Psoas muscle (tissue), 8 donors: ENCODE measurements at places on chromosomes 6 and 20.

GRCh38 chr6:161010418-161010817 lies 18.8 kb downstream of the MAP3K4 start:
- no peak for DNase-seq

DNA sequence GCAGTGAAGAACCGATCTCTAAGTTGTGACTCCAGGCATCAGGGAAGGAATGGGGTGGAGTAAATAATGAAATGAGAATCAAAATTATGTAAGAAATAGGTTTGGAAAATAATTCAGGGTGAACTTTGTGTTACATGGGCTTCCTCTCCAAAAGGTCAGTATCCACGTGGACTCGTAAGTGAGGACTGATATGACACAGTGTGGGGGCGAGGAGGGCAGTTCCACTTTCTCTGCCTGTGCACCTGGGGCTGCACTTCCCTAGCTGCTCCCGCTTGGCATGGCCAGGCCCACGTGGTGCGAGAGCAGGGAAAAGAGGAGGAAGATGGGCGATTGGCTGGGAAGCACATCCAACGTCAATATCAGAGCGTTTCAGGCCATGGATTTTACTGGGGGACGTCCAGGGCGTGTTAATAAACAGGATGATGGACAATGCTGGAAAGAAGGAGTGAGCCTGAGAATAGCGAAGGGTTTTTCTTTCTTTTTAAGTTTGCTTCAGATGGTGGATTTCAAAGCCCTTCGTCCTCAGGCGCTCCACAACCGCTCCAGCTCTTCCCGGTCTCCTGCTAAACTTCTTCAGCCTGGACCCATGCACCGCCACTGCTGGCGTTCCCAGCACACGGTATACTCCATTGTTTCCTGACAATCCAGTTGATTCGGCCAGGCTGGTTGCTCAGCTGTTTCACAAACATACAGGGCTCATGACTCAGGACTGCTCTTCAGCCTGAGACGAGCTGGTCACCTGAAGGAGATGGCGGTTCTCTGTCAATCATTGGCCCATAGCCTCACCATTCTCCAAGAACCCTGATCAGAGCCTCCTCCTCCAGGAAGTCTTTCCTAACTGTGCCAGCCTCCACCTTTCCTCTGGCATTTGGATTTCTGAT lies 11.8 kb downstream of the CCR6 start:
- DNase-seq, result no peak

DNA sequence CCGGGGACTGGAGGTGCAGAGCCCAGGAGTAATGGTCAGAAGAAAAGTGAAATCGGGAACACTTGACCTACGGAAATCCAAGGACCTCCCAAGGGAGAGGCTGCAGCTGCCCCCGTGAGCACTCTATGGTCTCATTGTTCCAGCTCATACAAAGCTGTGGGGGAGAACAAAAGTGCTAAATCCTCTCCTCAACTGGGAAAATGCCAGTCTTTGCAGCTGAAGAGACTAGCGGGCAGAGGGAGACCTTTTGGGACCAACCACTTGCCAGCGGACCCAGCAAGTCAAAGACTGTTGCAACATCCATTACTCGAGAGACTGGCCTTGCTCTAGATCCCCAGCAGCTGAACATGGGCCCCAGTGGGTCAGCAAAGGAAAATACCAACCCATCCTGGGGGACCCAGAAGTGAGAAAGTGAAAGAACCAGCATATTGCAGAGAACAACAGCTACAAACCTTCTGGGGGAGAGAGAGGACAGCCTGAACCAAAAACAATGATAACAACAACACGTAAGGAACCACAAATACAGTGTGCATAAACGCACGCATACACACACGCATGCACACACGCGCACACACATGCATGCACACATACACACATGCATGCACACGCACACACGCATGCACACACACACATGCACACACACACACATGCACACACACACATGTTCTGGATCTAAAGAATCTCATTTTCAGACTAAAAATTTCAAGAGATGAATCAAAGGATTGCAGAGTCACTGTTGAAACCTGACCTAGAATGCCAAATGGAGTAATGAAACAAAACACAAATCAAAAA lies 24.7 kb upstream of the ELMO2 start:
- no peak for DNase-seq

DNA sequence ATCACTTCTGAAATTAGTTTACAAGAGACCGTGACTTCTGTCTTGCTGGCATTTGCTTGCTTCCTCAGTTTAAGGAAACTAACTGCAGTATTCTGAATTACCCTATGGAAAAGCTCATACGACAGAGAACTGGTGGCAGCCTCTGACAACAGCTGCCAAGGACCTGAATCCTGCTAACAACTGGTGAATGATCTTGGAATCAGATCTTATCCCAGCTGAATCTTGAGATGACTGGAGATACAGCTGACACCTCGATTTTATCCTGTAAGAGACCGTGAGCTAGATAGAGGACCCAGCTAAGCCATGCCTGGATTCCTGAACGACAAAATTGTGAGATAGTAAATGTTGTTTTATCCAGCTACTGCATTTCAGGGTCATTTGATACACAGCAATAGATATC lies 202.3 kb downstream of the OGFRL1 start:
- no peak for DNase-seq

- no peak for DNase-seq
Observed at GRCh38 chr6:46189726-46190125, 18.9 kb upstream of the ENPP5 start.

GRCh38 chr20:5261763-5262162 lies 55.0 kb downstream of the PROKR2 start:
- no peak for DNase-seq

- DNase-seq, result no peak
Observed at GRCh38 chr6:14513496-14514393, 396.2 kb downstream of the CD83 start.

GRCh38 chr6:107689951-107690642 lies 134.0 kb downstream of the SCML4 start:
- DNase-seq, result no peak

GRCh38 chr6:71082033-71082650 lies 125.3 kb upstream of the B3GAT2 start:
- DNase-seq, result no peak

DNA sequence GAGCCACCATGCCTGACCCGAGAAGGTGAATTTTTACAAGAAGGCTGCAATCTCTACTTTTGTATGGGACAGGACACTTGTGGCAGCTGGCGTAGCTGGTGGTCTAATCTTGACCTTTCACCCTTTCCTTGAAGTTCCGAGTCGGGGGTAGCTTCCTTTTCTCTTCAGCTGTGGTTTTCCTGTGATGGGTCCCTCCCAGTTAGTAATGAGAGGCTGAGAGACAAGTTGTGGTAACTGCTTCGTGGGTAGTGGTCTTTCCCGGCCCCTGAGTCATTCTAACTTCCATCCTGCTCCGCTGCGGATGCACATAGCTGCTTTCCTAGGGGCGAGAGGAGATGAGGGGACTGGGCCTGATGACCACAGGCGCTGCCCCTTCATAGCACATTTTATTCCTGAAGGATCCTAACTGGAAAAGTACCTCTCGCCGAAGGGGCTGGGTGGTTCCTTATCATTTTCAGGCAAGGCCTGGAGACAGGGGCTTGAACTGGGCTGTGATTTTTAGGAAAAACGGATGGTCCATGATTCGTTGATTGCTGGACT lies 3.1 kb downstream of the SYNJ2 start:
- no peak for DNase-seq

DNA sequence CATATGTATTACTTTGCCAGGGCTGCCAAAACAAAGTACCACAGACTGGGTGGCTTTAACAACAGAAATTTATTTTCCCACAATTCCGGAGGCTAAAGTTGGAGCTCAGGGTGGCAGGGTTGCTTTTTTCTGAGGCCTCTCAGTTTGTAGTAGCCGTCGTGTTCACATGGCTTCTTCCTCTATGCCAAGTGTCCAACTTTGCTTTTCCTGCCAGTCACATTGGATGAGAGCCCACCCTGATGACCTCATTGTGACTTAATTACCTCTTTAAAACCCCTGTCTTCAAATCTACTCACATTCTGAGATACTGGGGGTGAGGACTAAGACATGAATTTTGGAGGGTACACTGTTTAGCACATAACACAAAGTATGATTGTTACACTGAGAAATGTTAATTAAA lies 9.9 kb upstream of the ECT2L start:
- DNase-seq, result no peak

DNA sequence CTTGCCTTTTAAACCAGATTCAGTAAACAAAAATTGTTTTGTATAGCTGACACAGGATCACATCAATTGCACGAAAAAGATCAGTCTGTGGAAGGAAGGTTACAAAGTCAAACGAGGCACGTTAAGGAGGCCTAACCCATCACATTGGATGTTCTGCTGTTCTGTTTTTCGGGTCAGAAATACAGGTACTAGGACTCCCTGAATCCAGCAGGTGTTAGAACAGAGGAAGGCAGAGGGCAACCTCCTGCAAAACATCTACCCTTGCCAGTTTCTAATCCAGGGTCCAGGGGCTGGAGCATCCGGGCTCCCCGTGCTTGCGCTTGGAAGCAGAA lies 64.6 kb downstream of the PLG start:
- DNase-seq, result no peak

GRCh38 chr6:119348748-119349360 lies 707 bp downstream of the MAN1A1 start:
- no peak for DNase-seq

DNA sequence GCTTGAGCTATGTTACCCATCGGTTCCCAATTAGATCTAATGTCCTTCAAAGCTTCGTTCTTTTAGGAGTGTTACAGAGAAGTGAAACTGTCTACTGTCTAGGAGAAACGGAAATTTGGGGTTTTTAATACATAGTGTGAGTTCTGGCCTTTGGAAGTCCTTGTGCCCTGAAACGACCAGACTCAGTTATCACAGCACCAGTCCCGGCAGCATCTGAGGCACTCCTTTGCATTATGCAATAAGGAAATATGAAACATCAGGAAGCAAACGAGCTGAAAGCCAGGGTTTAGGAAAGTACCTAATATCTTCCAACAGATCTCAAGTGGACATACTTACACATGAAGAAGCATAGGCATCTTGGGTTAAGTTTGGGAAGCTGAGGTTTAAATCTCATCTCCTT lies 61.8 kb upstream of the ADGRF1 start:
- DNase-seq, result no peak

DNA sequence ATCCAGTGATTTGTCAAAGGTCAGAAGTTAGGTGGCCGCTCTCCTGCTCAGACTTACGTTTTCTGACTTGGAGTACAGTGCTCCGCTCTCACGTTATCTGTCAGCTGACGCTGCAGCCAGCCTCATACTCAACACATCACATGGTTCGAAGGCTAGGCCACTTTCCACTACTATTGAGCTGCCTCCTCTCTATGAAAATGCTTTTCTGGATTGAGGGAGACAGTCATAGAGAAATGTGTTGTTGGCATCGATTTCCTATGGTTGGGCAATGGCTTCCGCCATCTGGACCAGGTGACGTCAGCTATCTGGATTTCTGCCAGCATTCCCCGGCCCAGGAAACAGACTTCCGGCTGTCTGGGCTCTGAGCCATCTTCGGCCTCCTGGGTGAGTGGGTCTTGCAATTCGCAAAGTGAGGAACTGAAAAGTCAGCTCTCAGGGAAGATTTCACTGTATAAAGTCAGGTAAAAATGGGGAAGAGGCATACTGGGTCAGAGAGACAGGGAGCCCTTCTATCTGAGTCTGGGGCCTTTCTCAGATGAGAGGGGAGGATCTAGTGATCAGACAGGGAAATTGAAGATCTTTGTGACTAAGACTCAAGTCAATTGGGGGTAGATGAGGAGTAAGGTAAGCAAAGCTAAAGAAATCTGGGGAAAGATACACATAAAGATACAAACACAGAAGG lies 37.5 kb upstream of the IER3 start:
- peak; percentile 95 for DNase-seq

- no peak for DNase-seq
Observed at GRCh38 chr6:83092756-83093399, 25.4 kb downstream of the DOP1A start.

DNA sequence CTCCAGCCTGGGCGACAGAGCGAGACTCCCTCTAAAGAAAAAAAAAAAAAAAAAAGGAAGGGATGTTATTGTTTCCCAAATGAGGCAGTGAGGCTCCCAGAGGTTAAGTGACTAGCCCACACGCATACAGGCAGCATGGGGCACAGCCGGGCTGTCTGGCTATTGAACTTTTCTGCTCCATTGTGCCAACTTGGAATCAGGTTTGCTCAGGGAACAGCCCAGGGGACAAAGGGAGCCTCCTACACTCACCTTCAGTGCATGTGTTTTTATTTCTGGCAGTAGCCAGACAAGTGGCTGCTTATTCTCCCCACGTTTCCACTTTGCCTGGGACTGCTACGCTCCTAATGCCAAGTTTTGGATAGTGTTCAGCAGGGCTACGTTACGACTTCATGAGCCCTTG lies 10.7 kb downstream of the ETV7 start:
- no peak for DNase-seq

DNA sequence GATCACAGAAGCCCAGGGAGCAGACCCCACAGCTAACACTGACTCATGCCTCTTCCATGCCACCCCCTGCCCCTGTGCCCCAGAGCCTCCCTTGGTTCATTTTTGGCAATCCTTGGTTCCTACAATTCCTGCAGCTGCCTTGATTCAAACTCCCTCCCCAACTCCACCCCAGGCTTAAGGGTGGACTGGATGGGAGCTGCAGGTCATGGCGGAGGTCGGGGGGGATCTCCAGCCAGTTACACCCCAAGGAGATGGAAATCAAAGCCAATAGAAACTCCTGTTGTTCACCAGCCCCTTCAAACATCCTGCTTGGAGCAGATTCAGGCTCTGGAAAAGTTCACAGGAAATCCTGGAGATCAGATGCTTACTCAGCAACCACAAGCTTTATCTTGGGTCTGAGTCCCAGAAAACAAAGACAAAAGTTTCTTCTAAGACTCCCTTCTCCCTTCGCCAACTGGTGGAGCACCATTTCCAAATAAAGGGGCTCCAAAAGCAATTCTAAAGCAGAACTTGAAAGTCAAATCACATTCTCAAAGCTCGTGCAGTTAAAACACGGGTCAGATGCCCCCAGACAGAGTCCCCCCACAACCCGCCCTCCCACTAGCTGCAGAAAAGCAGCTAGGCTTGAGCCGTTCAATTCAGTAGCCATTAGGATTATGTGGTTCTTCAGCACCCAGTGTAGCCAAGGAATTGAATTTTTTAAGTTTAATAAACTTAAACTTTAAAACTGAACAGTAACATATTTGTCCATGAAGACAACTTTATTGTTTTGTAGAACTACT lies 149.5 kb downstream of the ANKRD60 start:
- no peak for DNase-seq

- DNase-seq, result no peak
Observed at GRCh38 chr6:123925350-123925749, 121.7 kb downstream of the NKAIN2 start.

- DNase-seq, result no peak
Observed at GRCh38 chr6:54876365-54876764, 29.8 kb downstream of the FAM83B start.

GRCh38 chr6:130970839-130971410 lies 92.1 kb downstream of the EPB41L2 start:
- DNase-seq, result no peak

- no peak for DNase-seq
Observed at GRCh38 chr20:37922016-37922415, 19.1 kb downstream of the VSTM2L start.

- DNase-seq, result no peak
Observed at GRCh38 chr6:40139447-40139846, 205.2 kb upstream of the MOCS1 start.

- no peak for DNase-seq
Observed at GRCh38 chr6:30840935-30841643, 43.2 kb upstream of the DDR1 start.
